Uterus (tissue), 4 donors: ENCODE measurements at places on chromosomes 12 and 14. TPM values are rescaled to one million over a fixed set of nuclear protein-coding genes. Genes with fewer than 3 reads are reported as not detected.

Gene RTL1
- total RNA-seq = not detected

DNA sequence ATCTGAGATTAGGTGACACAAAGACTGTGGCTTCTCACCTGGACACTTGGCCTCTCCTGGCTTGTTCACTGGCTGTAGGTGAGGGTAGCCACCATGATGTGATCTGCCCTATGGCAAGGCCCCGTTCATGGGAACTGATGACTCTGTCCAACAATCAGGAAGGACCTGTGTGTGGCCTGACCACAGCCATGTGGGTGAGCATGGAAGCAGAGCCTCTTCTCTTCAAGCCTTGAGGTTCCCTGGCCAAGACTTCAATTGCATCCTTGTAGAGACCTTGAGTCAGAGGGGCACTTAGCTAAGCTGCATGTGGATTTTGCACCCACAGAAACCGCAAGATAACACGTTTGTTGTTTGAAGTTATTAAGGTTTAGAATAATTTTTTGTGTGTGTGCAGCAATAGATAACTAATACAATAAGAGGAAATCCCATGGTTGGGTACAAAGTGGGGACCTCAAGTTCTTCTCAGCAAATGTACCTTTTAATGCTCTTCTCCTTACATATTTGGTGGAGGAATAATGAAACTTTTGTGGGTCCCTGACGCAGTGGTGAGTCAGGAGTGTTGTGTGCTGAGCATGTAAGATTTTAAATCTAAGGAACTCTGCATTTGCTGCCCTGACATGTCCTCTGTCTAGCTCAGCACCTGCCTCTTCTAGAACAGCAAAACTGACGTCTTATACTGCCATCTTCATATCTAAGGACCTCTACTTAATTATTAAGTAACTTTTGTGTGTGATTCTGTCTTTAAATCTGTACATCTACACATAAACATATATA is 27.5 kb upstream of the PLEKHG7 start:
- no peaks in the 10 kb centered on the region for H3K27me3 ChIP-seq
- no peak for DNase-seq
- H3K4me1 ChIP-seq = no peaks in the 10 kb centered on the region
- no peak overlapping the region for H3K4me3 ChIP-seq

GRCh38 chr12:48302161-48302911 is 48.4 kb downstream of the ZNF641 start:
- no peaks in the 10 kb centered on the region for H3K27me3 ChIP-seq
- no peak for DNase-seq
- H3K36me3 ChIP-seq = no peaks in the 10 kb centered on the region
- H3K4me3 ChIP-seq = no peak overlapping the region
- no peak overlapping the region for H3K27ac ChIP-seq

Gene PTGES3
- total RNA-seq = 146 TPM

GRCh38 chr12:115172521-115172920 is 488.5 kb upstream of the TBX3 start:
- no peak overlapping the region for H3K4me3 ChIP-seq
- peak overlapping the region; percentile 54 for H3K27ac ChIP-seq
- no peak for DNase-seq
- no peaks in the 10 kb centered on the region for H3K36me3 ChIP-seq

- H3K4me3 ChIP-seq = peak overlapping the region; percentile 82
- peaks cover 5% of the 10 kb centered on the region for H3K4me1 ChIP-seq
- no peaks in the 10 kb centered on the region for H3K27me3 ChIP-seq
Observed at GRCh38 chr12:122081697-122082221, 3.2 kb downstream of the MLXIP start.

Gene CRACR2A
- 5.0 TPM for total RNA-seq

DNA sequence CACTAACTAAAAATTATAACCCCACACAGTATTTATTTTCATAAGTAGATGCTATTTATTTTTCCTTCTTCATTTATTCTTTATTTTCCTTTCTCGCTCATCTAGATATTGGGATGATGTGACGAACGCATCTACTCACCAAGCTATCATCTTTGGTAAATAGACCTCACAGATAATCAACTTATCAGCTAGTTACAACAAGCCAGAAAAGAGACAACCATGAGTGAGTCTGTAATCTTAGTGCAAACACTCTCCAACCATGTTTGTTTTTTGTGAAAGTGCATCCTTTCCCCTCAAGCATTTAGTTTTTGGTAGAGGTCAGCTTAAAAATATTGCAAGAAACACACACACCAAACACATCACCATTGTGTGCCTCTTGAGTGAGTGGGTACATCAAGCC is 84.9 kb downstream of the SLC25A21 start:
- H3K4me1 ChIP-seq = no peaks in the 10 kb centered on the region
- H3K4me3 ChIP-seq = no peak overlapping the region
- DNase-seq = no peak
- no peaks in the 10 kb centered on the region for H3K27me3 ChIP-seq
- no peaks in the 10 kb centered on the region for H3K36me3 ChIP-seq

Gene RFLNA
- total RNA-seq = 13.7 TPM

DNA sequence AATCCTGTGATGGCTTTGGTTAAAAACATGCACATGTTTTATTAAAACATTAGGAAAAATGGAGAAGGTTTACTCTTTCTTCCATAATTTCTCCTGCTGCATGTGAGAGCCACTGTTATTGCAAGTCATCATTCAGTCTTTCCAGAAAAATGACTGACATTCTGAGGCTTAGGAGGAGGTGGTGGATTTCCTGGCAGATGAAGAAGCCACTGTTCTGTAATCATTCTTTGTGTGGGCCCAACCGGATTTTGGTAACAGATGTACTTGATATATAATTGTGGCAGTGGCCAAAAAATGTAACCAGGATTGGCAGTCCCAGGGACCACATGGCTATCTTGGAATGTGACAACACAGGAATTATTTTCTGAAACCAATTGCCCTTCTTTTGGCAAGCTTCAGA is 120.2 kb downstream of the DAAM1 start:
- DNase-seq = no peak
- peak overlapping the region; percentile 42 for H3K27ac ChIP-seq
- H3K4me1 ChIP-seq = peaks cover 10% of the 10 kb centered on the region
- no peak overlapping the region for H3K4me3 ChIP-seq

Gene KCNC2
- total RNA-seq = not detected
